ENCODE measurements at places on chromosomes 11 and 22. TPM values are rescaled to one million over a fixed set of nuclear protein-coding genes. Genes with fewer than 3 reads are reported as not detected.
A peak's percentile ranks its signal among the peaks of the same experiment; 100 is the strongest.

GRCh38 chr11:57566905-57567514 lies 462 bp downstream of the UBE2L6 start:
- peak; percentile 45 for DNase-seq

DNA sequence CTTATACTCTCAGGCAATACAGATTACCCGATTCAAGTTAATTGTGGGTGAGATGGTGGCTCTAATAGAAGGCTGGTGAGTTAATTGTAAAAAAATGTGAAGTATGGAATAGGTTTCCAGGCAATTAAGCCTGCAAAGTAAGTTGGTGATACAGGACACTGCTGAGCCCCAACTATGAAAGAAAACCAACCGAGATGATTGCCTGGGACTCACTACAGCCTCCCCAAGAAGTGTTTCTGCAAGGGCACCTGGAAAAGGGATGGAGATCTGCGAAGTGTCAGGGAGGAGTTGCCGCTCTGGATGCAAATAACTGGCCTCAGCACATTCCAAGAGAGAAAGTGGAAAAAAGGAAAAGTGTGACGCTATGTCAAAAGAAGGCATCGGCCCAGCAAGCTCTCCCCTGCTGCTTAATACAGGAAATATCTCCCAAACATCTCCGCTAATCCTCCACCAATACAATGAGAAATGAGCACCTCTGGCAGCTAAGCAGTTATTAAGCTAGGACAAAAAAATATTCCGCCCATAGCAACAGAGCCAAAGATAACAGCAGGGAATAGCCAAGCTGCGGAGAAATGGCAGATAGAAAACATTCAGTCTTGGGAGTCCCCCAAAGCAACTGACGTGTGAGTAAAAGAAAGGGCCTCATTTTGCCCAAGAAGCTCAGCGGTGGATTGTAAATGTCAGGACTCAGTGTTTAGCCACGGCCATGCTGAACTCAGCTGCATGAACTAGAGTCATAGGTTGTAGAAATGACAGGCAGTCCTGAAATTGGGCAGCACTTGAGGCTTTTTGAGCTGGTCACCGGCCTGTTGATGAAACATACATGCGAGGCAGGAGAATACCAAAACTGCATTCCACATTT lies 133.7 kb downstream of the SNX19 start:
- no peak for DNase-seq

GRCh38 chr22:21711851-21712250 lies 23.7 kb downstream of the YPEL1 start:
- DNase-seq, result no peak

- no peak for DNase-seq
These were observed 4.3 kb downstream of the RTN4RL2 start for GRCh38 chr11:57464539-57465181.

The PSMC3 gene
- 168 TPM for total RNA-seq

DNA sequence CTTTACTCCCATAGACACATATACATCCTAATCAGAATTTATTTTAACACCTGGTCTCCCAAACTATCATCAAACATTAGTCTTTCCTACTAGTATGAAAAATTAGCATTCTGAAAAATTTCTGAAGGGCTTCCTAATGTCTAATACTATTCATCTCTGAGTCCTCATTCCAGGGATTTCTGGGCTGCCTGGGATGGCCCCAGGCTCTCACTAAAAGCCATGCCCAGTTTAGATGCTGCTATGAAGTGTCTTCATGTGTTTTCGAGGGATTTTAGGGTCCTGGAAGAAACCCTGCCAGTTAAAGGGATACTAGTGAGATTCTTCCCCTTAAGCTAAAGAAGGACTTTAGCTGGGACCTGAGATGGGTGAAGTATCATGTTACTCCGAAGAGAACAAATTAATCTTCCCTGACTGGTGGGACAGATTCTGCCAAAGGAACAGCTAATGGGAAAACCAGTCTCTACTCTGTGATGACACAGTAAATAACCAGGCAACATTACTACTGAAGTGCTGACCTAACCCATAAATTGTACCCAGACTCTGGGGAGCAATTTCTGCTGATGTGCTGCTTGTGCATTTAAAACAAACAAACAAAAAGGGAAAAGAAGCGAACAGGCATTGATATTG lies 342.6 kb downstream of the SOX6 start:
- no peak for DNase-seq

DNA sequence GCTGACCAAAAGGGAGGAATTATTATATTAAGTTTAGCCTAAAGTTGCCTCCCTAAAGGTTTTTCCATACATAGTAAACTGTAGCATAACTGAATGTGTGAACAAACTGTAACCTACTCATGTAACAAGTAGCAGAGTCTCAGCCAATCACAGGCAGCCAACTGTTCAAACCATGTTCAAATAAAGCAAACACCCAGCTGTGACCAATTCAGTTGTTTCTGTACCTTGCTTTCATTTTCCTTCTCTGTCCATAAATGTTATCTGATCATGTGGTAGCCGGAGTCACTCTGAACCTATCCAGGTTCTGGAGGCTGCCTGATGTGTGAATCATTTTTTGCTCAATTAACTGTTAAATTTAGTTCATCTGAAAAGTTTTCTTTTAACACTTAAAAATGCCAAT lies 373.5 kb downstream of the GUCY1A2 start:
- no peak for DNase-seq

GRCh38 chr11:120384476-120384875 lies 48.3 kb downstream of the ARHGEF12 start:
- no peak for DNase-seq

The BLID gene
- not detected for total RNA-seq

The SYT7 gene
- not detected for total RNA-seq

- no peak for DNase-seq
These were observed 48.7 kb downstream of the KCNQ1OT1 start for GRCh38 chr11:2651054-2651617.

- no peak for DNase-seq
These were observed 5.4 kb upstream of the MMP8 start for GRCh38 chr11:102729849-102730815.

DNA sequence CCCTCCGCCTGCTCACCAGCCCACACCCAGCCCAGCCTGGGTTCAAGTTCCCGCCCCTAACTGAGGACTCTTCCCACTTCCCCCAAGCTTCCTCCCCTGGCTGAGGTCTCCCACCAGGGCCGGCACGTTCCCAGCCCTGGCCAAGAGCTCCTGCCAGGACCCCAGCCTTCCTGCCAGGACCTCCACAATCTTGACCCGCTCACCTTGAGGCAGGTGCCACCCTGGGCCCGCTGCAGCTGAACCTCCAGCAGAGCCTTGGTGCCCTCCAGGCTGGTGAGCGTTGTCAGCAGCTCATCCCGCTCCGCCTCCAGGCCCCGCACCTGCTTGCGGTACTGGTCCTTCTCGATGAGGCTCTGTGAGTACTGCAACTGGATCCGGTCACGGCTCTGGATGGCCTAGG lies 13.2 kb downstream of the CARD10 start:
- no peak for DNase-seq

The CYP2D6 gene
- 2.4 TPM for total RNA-seq

- no peak for DNase-seq
These were observed 74.6 kb downstream of the PTPRJ start for GRCh38 chr11:48054994-48055291.

The OR51B4 gene
- not detected for total RNA-seq

GRCh38 chr11:12269446-12270214 lies 107.7 kb upstream of the PARVA start:
- DNase-seq, result no peak

DNA sequence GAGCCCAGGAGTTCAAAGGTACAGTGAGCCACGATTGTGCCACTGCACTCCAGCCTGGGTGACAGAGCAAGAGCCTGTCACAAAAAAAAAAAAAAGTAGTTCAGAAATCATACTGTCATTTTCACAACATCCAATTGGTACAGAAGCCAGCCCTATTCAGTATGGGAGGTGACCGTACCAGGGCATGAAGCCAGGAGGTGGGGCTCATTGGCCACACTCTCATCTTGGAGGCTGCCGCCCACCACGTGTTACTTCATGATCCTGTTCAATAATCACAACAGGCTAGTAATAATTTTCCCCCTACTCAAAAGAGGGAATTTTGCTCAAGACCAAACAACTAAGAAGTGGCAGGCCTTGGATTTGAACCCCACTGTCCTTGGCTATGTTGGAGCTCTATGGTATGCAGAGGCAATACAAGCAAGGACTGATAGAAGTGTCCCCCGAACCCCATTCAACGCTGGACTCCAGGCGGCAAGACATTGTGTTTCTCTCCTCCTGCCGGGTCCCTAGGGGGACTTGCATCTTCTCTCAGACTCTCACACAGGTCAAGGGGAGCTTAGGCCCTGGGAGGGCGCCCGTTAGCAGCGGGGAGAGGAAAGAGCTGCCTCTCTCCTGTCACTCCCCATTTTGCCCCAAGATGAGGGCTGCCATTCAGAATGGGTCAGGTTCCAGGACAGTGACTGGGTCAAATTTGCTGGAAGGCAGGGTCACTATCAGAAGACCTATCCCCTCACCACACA lies 40.2 kb upstream of the EMID1 start:
- no peak for DNase-seq

- no peak for DNase-seq
These were observed 30.4 kb upstream of the SHANK2 start for GRCh38 chr11:71282581-71283351.

The PYGM gene
- 1.8 TPM for total RNA-seq

DNA sequence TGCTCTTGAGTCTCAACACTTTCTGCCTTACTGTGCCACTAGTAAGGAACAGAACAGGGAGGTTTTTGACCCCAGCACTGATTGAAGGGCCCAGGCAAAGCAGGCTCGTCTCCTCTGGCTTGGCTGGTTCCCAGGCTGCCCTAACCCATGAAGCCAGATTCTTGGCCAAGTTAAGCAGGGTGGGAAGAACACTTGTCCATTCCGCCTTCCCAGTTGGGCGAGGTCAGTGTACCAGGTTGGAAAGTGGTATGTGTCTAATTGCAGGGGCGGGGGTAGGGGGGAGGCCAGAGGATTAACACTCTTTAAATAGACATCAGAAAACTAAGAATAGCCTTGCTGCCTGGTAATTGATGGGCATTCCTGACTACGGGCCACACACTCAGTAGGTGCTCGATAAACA lies 14.4 kb downstream of the TIMP3 start:
- no peak for DNase-seq

DNA sequence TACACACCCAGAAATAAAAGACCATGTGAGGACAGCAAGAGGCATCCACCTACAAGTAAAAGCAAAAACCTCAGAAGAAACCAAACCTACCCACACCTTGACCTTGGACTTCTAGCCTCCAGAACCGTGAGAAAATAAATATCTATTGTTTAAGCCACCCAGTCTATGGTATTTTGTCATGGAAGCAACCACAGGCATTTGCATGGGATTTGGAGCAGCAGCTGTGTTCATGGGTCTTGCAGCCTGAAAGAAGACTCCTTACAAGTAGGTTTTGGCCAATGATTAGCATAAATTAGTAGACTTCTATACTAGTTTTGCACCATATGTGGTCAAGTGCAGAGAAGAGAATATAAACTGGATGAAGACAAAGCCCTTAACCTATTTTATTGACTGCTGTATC lies 27.9 kb downstream of the FSHB start:
- DNase-seq, result no peak

DNA sequence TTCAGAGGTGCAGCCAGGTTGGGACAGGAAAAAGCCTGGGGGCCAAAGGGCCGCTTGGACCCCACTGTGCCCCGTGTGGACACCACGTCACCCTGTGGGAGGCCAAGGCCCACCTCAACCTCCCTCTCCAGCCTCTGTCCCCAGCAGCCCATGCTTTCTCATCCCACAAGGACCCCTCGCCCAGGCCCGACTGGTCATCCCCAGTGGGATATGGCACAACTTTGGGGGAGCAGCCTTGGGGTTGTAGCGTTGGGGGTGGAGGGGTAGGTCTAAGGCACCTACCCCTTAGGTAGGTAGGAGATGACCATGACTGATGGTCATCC lies 44.0 kb downstream of the IGF2 start:
- no peak for DNase-seq

DNA sequence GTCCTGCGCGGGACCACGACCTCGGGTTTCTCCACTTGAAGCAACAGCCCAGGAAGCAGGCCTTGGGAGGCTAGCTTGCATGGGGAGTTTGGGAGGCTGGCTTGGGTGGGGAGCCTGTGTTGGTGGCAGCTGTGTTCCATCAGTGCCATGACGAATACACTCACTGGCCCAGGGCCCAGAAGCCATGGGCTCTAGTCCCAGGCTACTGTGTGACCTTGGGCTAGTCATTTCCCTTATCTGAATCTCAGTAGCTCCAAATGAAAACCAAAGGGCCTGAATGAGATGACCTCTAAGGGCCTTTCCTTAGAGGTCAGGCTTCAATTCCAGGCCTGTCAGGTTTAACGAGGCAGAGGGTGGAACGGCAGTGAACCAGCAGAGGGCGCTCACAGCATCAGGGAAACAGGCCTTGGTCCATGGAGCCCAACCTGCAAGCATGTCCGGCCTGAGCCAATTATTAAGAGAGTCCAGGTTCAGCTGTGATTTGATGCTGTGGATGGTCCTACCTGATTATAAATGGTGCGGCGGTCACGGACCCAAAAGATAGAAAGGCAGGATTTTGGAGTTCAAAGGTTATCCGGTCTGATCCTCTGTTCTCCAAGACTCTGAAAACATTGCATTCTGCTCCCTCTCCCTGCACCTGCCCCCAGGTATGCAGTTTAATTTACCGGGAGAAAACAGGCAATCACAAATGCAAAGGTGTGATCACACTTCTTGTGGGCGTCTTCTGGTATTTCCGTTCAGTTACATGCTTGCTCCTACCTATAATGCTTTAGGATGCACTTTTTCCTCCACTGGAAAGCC lies 15.9 kb downstream of the PTPN5 start:
- DNase-seq, result peak; percentile 58

GRCh38 chr11:69300120-69301060 lies 6.4 kb downstream of the MYEOV start:
- no peak for DNase-seq

The ACR gene
- not detected for total RNA-seq

The C1QTNF6 gene
- 3.2 TPM for total RNA-seq

The BDNF gene
- total RNA-seq, result not detected

GRCh38 chr22:23187871-23188700 lies 7.8 kb downstream of the BCR start:
- DNase-seq, result no peak

The DRG1 gene
- total RNA-seq, result 103 TPM

DNA sequence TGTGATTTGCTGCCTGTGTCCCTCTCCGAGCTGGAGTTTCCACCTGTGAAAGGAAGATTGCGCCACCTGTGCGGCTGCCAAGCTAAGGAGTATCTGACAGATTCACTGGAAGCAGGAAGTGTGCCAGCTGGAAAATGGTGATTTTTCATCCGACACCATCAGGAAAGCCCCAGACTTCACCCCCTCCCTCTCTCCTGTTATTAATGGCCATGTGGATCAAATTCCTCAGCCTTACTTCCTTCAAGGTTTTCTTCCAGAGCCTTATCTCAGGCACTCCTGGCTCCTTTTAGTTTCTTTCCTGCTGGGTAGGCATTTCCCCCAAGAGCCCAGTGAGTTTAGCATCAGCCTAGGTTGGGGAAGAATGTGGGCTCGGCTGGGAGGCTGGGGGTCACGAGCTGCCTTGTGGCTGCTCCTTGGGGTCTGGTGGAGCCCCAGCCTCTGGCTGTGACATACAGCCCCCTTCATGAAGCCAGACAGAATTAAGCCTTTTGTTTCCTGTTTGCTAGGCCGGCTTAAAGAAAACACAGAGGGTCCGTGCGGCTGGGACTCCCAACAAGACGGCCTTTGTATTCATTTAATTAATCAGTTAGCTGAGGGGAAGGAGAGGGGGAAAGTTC lies 37.1 kb downstream of the PKNOX2 start:
- no peak for DNase-seq

All from activated naive CD8-positive, alpha-beta T cell treated with anti-CD3 and anti-CD28 coated beads for 36 hours (primary cell).